T-helper 2 cell treated with Interferon-gamma antibody and Interleukin-4, amounts not matched to agents 5 μg/mL and 100 μg/mL, for 36 hours (primary cell): ENCODE measurements at places on chromosomes 3 and 15.

GRCh38 chr15:41622901-41623300, 37.3 kb upstream of the MGA start:
- no peak for DNase-seq

DNA sequence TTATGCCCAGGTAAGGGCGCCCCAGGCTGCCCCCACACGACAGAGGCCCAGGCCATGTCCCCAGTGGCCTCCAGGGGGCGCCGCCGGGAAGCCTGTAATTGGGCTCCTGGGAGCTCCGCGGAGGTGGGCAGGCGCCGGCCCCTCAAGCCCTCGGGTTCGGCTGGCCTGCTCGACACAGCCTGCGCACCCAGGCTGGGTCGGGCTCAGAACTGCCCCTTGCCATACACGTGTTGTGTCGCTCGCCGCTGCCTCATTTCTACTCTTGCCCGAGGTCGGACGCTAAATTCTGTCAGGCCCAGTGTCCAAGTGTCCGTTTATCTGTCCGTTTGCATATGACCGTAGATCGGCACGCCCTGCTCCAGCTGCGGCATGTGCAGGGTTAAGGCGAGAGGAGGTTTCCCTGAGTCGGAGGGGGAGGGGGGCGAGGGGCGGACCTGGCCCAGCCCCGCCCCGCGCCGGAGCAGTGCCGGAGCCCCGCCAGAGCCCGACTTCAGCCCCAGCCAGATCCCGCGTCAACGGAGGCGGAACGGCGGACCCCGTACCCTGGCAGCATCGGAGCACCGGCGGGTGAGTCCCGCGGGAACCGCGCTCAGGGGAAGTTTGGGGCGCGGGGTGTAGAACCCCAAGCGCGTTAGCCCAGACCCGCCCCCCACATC, at the start of gene KLHDC8B:
KLHDC8B (plus strand) TSS at position 480 of the 656 bp plus-strand sequence. CDS start 1,172 bp downstream, outside the sequence.
- DNase-seq = peak; percentile 78

DNA sequence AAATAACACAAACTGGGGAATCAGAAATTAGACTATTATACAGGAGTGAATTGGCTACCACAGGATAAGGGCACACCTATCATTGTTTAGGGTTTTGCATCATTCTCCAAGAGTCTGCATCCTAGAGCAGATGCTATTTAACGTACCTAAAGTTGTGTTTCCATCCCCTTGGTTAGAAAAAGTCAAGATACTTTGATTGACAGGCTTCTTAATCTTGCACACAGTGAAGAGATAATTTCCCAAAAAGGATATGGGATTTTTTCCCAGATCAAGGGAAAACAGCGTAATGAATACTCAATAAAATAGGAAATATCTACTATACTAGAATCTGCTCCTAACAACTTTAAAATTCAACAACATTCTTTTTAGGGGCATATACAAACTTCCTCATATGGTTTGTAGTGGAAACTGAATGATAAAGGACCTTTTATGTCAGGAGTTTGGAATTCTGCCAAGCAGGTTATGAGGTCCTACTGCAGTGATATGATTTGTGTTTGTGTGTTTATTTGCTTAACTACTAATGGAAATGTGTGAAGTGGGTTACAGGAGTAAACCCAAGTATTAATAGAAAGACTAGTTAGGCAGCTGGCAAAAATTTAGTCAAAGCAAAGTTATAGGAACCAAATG, 124.1 kb upstream of the MME start:
- no peak for DNase-seq

DNA sequence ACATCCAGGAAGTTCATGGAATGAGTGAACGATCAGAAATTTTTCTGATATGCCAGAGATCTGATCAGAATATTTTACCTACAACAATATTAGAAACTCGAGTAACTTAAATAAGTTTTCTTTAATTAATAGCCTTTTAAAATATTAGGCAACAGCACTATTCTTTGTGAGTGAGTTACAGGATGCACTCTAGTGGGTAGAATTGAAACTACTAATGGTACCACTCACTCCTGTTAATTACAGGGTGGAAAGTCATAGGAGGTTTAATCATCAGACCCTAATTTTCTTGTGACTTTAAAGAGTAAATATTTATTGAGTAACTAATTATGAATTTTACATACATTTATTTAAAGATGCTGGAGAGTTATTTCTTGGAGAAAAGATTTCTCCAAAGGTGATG, 217.3 kb downstream of the CACNA2D3 start:
- no peak for DNase-seq

DNA sequence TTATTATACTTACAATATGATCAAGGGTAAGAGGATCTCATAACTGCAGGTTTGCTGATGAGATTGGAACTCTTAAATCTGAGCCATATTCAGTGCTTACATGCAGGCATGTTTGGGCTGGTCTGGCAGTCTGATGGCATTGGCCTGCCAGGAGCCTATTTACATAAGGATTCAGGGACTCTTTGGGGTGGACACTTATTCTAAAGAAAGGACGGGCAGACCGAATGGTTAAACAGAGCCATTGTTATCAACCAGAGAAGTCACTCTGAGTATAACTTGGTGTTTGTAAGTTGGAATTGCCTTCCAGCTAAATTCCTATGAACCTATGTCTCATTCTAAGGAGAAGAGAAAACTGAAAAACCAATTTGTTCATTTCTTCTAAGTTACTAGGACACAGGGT, 932.8 kb downstream of the IGSF11 start:
- DNase-seq = no peak

DNA sequence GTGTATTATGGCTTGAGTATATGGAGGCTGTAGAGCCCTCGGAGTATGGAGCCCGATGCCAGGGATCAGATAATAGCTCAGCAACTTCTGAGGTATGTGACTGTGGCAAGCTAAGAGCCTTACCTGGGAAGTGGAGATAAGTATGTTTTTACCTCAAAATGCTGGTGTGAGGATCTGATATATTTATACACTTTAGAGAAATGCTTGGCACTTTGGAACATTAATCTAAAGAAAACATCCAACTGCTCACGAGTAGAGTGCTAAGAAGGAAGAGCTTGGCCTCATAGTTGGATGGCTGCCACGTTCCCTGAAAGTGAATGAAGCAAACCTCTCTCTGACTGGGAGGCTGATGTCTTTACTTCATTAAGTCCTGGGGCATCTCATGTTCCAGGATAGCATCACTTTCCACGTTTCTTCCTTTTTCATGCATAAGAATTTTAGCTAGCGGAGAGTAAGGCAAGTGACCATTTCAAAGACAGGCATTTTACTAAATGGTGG, 58.9 kb upstream of the GOLGA8J start:
- no peak for DNase-seq

DNA sequence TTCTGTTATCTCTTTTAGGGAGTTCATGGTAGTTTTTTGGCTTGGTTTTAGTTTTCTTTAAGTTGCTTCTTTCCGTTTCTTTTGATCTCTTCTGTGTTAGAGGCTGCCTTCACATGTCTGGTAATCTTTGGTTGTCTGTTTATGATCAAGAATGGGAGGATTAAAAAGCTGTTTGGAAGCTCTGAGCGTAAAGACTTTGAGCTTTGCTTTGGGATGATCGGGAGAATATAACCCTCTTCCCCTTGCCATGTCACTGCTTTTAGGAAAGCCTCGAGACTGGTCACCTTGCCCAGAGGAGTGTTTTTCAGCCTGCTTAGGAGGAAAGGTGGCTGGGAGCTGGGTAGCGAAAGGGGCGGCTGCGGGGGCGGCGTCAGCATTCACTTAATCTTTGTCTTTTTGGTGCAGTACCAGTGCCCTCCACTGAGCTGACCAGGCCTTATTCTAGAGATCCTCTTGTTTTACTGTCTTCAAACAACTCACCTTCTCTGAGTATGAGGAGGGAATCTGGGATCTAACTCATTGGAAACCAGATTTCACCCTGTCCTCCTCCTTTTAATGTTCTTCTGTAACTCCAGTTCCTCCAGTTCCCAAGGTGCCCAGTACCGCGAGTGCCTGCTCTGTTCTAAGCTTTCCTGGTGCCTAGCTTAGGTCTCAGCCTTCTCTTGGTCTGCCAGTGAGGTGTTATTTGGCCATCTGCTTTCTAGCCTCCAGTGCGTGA, 15.5 kb downstream of the TATDN2 start:
- DNase-seq = peak; percentile 63

DNA sequence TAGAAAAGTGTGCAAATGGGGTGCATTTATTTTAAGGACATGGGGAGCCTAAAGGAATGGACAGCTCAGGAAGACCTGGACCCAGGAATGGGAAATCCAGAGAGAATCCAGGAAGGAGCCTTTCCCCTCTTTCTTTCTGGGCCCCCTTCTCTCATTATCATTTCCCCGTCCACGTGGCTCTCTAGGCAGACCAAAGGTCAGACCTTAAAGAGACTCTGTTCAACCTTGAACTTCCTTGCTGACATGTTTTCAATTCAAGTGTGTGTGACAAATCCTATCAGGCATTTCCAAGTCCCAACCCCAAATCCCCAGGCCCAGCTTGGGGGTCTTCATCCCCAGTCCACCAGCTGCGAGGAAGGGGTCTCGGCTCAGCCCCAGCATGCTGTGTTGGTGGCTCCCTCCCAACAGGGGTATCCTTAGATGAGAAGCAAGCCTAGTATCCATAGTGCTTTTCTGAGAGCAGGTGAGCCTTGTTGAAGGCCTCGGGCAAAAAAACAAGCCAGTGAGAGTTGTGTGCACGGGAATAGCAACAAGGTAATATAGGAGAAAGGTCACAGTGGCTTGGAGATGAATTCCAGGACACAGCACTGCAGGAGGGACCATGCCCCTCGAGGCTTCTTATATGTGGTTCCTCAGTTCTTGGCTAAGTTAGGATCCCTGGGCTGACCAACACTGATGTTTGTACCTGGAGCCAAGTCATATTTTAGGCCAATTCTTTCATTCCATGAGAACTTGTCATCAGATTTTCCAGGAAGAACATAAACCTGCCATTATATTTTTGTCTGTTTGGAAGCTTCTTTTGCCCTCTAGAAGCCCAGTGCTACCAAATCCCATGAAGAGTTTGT, 130.0 kb downstream of the ASB7 start:
- no peak for DNase-seq

DNA sequence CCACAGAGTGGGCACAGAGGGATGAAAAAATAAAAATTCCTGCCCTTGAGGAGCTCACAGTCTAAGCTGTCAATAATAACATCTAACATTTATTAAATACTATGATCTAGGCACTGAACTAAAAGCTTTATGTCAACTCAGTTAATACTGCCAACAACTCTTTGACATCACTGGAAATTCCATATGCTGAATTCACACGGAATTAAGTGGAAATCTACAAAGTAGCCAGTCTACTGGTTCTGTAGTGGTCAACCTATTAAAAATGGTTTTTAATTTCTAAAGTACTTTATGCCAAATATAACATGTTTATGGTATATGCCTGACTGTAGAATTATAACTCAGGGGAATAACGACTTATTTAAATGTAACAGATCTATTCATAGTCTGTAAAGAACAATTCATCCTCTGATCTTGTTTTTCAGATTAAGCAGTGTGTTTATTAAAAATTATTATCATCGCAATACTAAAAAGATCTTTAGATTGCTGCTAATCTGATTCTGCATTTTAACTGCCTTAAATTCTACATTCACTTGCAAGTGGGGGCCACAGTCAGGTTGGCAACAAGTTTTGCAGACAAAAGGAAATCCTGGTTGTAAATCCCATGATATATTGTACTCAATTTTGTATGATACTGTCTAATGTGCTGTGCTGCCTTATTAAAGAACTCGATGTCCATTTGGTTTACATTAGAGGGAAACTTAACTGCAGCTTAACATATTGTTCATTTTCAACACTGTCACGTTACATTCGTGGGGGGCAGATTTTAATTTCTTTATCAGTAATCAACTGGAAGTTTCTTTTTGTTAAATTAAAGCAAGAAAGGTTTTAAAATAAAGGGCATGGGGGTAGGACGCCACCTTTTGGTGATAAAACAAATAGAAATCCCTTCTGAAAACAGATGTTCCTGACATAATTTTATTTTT, 2.6 kb upstream of the FOXP1 start:
- DNase-seq = no peak

GRCh38 chr3:10353661-10354360, 32.9 kb upstream of the SEC13 start:
- no peak for DNase-seq

- no peak for DNase-seq
These were observed 85.1 kb downstream of the OXNAD1 start for GRCh38 chr3:16349986-16350596.

GRCh38 chr15:38859574-38859973, 295.0 kb upstream of the RASGRP1 start:
- no peak for DNase-seq

DNA sequence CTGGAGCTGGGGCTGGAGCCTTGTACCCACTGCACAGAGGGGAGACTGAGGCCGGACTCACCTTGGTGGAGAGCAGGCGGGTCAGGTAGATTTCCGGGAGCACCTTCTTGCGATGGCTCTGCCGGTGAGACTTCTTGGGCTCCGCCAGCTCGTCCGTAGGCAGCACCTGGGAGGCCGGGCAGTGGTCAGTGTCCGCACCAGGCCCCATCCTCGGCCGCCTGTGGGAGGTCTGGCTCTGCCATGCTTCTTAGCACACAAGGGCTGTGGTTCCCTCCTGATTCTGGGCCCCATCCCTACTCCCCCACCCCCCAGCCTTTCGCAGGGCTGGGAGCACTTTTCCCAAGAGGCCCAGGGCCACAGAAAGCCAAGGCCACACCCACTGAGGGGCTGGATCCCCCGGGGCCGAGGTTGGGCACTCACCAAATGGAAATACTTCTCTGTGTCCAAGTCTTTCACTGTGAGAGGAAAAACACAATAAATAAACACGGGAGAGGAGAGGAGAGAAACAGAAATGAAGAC, 17.4 kb downstream of the H1-8 start:
- DNase-seq = no peak

GRCh38 chr15:100334905-100335304, 6.9 kb downstream of the ADAMTS17 start:
- DNase-seq = no peak

DNA sequence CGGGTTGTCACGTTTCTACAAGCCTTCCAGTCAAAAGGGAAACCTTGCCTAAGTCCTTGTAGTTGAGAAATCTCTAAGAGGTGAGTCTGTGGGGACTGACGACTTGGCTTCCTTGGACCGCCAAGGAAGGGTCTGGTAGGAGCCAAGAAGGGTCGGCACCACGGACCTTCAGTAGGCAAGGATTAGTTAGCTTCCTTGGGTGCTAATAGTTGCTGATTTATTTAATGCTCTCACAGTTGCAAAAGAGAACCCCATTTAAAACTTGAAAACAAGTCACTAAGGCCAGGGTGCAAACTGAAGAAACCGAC, 361 bp upstream of the LCMT2 start:
- no peak for DNase-seq

GRCh38 chr3:157275832-157276231, 115.9 kb upstream of the CCNL1 start:
- no peak for DNase-seq

DNA sequence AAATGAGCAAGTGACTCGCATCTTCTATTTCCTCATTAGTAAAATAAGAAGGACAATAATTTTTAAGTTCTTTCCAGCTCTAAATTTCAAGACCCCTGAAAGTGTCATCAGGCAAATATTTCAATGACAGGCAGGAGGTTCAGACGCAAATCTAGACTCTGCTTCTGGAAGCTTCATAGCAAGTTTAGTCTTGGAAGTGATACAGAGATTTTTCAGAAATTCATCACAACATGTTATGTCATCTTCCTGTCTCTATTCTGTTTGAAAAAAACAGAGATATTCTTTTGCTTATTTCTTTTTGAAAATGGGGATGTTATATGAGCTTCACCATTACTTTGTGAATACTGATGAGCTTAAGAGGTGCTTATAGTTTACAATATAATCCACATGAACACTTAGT, 74.0 kb downstream of the C3orf85 start:
- DNase-seq = no peak

GRCh38 chr3:130816561-130817445, 70.2 kb upstream of the PIK3R4 start:
- DNase-seq = no peak

GRCh38 chr3:10405816-10406215, 84.9 kb upstream of the SEC13 start:
- no peak for DNase-seq

GRCh38 chr3:126081618-126082361, 2.1 kb downstream of the SLC41A3 start:
- no peak for DNase-seq
